ENCODE measurements at places on chromosomes 7 and 10.

GRCh38 chr10:3067859-3068179 lies 471 bp downstream of the PFKP start:
- DNase-seq = no peak

- DNase-seq = no peak
These were observed 347.8 kb upstream of the PLXDC2 start for GRCh38 chr10:19468413-19468812.

DNA sequence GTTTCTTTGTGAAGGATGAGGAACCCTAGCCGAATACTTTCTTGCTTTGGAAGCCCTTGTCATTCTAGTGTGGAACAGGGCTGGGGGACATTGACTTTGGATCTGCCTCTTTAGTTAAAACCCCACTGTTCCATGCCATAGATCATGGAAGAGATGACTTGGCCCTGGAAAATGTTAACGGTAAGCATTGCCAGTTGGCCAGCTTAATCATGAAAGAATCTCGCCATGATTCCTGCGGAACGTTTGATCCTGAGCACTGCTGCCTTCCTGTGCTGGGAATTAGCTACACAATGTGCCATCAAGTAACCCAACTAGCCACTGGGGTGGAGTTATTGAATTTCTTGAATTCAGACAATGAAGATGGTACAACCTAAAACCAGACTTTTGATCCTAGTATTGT lies 177.6 kb upstream of the FZD8 start:
- DNase-seq = no peak

GRCh38 chr7:133196856-133197612 lies 55.8 kb upstream of the EXOC4 start:
- DNase-seq = no peak

DNA sequence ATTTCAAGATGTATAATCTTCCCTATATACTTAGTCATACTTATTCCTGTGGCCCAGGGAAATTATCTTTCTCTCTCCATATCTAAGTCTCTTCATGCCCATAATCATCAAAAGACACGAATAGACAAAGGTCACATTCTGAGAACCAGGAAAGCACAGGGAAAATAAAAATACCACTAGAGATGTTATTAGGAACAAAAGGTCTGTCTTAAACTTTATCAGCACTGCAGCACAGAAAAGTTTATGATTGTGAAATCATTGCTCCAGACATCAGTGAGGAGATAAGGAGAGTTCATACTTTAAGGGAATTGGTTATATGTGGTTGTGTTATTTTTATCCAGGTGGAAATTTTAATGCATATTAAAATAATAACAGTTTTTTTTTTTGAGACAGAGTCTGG lies 974.6 kb upstream of the CELF2 start:
- no peak for DNase-seq

DNA sequence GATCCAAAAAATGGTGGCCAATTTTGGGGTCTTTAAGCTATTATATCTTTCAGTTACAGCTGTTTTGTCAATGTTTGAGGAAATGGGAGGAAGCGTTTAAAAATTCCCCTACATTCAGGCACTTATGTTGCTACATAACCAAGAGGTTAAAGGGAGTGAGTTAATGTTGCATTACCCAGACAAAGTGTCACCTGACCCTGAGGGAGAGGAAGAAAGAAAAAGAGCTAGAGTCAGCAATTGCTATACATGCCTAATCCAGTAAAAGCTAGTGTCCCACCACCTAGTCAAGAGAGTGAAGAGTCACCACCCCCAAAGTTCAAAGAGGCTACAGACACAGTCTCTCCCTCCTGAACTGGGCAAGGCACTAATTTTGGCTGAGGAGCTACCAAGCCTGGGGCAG lies 69.5 kb upstream of the ZNF92 start:
- no peak for DNase-seq
